Hepatocyte (in vitro differentiated cells): ENCODE measurements at places on chromosomes 4 and X. TPM values are rescaled to one million over a fixed set of nuclear protein-coding genes. Genes with fewer than 3 reads are reported as not detected.

GRCh38 chr4:152176627-152177214, 359.2 kb downstream of the FBXW7 start:
- no peak for DNase-seq

DNA sequence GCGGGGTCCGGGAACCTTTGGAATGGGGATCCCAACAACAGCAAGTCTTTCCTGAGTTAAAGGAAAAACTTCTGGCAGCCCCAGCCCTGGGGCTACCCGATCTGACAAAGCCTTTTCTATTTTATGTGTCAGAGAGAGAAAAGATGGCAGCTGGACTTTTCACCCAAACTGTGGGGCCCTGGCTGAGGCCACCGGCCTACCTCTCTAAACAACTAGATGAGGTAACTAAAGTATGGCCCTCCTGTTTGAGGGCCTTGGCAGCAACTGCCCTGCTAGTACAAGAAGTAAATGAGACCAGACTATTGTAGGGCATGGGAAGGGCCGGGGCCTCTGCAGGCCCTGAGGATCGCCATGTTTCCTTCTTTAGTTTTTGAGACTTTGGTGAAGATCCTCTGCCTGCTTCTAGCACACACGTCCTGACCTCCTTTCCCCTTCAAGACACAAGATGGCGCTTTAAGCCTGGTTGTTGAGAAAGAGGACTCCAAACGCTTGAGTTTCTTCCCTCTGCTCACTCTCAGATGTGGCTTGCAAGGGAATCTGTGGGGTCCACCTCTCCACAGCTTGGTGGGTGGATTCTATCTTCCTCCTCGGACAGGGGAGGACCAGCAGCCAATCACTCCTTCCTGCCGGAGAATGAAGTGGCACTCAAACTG, 18.5 kb upstream of the DRD5 start:
- DNase-seq, result peak; percentile 86

DNA sequence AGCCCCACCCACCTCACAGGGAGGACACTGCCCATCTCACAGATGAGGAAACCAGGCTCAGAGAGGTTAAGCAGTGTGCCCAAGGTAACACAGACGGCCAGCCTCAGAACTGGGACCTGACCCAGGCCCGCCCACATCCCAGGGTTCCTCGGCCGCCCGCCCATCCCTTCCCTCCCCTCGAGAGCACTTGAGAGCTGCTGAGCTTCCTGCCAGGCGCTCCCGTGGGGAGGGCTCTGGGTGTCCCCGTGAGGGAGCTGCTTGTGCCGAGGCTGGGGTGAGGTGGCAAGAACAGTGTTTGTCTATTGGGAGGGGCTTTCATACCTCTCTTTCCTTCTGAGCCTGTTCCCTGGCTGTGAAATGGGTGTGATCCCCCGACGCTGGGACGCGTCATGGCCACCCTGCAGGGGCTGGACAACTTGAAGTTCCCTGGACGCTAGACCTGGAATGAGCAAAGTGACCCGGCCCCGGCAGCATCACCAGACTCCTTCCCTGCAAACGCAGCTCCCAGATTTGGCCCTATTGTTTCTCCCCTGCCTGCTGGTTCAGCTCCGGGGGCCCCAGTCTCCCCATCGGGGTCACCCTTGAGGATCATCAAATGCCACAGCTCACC, 204.9 kb downstream of the AFAP1 start:
- no peak for DNase-seq

DNA sequence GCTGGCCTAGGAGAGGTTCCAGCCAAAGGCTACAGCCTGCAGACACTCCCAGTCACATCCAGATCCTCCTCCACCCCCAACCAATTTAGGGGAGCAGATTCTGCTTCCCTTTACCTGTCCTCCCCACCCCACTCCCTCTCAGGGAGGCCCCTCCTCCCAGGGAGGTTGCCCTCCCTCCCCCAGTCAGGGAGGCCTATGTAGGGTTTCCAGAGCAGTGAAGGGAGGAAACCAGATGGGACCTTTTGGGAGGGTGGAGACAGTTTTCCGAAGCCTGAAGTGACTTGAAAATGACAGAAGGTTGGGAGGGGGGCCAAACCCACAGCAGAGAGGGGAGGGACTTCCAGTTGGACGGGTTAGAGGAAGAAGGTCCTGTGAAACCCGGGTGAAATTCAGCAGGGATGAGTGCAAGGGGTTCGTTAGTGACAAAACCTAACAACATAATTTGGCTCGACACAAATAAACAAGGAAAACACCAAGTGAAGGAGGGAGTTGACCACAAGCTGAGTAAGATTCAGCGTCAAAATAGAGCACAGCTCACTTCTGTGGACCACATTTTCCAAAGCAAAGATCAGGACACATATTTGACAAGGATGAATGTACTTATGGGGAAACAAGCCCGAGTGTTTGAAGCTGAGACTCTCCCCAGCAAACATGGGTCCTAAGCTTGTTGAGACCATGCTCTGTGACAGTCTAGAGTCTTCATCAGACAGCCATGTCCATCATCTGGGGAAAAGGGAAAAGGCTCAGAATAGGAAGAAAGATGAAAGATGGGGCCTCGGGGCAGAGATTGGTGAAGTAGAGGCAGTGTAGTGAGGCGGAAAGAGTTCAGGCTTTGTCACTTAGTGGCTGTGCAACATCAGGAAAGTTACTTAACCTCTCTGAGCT, 46.4 kb downstream of the PRPS1 start:
- DNase-seq, result peak; percentile 72

DNA sequence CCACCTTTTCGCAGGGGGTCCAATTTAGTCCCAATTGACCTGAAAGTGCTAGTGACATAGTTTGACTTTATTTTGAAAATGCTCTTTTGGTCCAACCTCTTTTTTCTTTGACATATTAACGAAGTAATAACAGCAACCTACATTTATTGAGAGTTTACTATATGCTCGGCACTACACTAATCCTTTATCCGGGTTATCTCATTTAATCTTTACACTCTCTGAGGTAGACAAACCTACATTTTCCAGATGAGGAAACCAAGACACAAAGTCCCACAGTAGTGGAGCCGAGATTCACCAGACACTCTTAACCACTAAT, 307 bp upstream of the ATRX start:
- DNase-seq, result no peak

- DNase-seq, result peak; percentile 71
Measured at GRCh38 chr4:157075811-157076577, at the start of gene GLRB. Gene GLRB, plus strand, starts transcription at chr4:157076150. Its CDS starts 1,875 bp downstream, at chr4:157078025.

DNA sequence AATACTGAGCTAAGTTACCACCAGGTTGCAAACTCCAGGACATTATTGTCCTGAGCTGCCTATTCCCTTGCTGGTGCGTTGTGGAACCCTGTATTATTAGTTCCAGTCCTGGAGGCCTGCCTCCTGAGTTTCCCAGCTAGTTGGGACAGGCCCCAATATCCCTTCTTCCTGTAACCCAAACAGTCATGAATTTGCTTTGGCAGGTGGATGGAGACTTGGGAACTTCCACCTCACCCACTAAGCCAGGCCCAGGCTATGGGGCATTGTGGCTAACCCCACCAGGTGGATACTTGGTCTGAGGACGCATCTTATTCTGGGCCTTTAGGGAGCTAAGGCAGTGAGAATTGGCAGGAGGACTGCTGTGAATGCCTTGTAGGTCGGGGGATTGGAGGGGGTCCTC, 5.0 kb downstream of the RBM3 start:
- no peak for DNase-seq

DNA sequence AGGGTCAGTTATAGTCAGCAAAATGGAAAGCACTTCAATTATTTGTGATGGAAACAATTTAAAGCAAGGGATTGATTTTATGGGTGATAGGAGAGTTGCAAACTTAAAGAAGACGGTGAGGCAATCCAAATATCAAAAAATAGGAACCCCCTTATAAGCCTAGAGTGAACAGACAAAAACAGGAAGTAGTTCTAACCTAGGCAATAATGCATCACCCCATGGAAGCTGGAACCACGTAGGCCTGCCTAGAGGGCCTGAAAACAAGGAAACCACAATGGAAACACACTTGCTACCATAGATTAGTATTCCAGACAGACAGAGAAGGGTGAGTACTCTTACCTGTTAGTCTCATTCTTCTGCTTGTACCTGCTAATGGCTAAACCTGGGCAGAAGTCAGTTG, 13.5 kb upstream of the GK2 start:
- DNase-seq, result no peak

- DNase-seq, result no peak
Measured at GRCh38 chr4:1563768-1564485, 120.2 kb downstream of the FAM53A start.

DNA sequence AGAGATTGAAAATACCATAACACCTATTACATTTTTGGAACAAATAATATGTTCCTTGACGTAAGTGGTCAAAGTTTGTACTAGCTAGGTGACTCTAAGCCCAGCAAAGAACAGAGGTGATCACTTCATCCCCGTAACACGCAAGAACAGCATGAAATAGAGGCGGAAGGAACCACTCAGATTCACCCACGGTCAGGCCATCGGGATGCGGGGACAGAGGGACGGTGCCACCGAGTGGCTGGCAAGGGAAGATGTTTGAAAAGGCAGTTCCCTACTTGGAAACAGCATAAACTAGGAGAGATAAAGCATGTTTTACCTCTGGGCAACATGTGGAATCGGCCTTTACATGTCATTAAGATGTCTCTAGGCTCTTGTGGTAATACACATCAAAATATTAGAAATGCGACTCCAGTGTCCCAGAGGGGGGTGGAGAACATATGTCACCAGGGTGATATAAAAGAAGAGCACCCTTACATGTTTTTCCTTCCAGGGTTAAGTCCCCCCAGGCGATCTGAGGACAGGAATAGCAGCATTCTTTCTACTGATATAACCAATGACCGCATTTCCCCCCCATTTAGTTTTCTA, 84.0 kb downstream of the PHKA2 start:
- DNase-seq, result peak; percentile 29

GRCh38 chr4:140243278-140243753, 89.3 kb upstream of the MAML3 start:
- peak; percentile 76 for DNase-seq

DNA sequence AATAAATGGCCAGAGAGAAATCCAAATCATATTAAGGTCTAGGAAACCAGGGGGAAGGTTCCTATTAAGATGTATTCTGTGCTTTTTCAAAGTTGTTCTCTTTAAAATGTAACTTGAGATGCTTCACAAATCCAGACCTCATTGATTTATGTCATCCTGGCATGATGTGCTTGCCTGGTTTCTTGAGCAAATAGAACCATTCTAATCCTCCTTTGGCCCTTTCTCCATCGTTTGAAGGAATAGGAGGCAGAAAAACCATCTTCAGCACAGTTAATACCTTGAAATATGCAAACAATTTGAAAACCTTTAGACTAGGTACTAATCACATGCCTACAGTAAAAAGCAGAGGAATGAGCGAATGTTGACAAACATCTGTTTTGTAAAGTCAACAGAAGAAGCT, 202.2 kb upstream of the CXorf66 start:
- no peak for DNase-seq

GRCh38 chrX:23727206-23727605, 15.9 kb downstream of the ACOT9 start:
- DNase-seq, result no peak

DNA sequence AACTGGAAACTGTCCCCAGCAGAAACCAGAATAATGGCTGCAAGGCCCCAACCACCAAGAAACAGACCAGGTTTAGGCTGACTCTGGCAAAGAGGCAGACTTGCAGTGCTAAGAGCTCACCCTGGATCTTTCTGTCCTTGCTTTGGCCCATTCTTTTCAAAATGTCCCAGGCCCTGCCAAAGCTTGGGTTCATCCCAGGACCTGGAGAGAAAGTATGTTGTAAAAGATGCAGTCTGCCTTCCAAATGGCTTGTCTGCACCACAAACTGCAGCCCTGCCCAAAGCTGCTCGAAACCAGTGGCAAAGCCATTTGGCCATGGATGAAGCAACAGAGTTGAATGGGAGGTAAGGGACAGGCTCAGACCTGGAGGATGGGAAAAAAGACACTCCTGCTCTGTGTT, 38.0 kb upstream of the LNX1 start:
- no peak for DNase-seq

DNA sequence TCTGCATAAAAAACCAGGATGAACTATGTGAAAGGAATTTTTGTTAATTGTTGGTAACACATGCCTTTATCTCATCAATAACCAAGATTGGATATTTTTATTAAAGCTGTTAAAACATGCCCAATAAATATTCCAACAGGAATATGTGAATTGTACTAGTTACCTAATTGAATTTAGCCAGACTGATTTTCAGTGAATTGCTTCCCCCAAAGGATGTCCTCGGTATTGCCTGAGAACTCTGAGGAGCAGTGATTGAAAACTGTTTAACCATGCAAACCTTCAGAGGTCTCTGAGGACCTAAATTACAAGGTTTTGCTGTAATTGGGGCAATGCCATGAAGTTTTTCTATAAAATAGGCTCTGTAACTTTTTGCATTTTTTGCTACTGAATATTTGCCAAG, 66.6 kb downstream of the BLTP1 start:
- peak; percentile 4 for DNase-seq

- no peak for DNase-seq
Measured at GRCh38 chr4:134189949-134190348, 11.6 kb downstream of the PABPC4L start.

DNA sequence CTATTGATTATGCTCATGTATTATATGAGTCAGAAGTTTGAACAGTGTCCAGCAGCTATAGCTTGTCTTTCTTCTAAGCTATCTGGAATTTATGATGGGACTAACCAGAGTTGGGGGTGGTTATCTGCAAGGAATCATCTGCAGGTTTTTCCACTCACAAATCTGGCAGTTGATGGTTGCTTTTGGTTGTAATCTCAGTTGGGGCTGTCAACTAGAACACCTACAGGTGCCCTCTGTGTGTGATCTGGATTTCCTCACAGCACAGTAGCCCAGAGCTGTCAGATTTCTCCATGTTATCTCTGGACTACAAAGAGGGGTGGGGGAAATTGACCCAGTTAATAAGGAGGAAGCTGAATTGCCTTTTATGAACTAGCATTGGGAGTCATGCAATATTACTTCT, 51.4 kb upstream of the MAP9 start:
- no peak for DNase-seq

GRCh38 chr4:97016186-97016907, 1126.9 kb downstream of the STPG2 start:
- no peak for DNase-seq

DNA sequence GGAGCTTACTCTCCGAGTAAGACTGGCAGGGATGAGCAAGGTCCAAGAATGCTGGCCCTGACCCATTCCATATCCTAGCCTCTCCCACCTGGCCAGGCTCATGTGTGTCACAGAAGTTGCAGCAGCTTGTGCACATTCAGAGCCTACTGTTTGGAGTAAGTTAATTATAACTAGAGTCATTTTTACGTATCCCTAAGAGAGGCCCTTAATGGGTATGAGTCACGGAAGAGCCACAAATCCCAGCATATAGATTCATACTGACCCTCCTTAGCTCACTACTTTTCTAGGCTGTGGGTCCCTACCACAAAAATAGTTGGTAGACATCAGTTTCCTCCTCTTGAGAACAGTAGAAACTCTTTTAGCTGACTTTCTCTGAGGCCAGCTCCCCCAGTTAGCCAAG, 118.3 kb upstream of the FRG1 start:
- no peak for DNase-seq

Gene CYBB
- total RNA-seq, result 2.5 and 5.1 TPM in 2 replicates

Gene BMPR1B
- 3.3 TPM in 2 replicates for total RNA-seq

Gene METAP1
- 49.6 and 50.8 TPM in 2 replicates for total RNA-seq

Gene FOXP3
- 0.03 TPM in 1 of 2 replicates, not detected in the other for total RNA-seq

Gene APLN
- 0.16 and 0.30 TPM in 2 replicates for total RNA-seq

Gene HPSE
- total RNA-seq, result 1.7 and 3.7 TPM in 2 replicates

Gene MAGEB17
- 0.20 TPM in 1 of 2 replicates, not detected in the other for total RNA-seq

Gene PRR32
- not detected in 2 replicates for total RNA-seq

Gene SORCS2
- total RNA-seq, result 1.6 and 2.4 TPM in 2 replicates

Gene CSAG2
- not detected in 2 replicates for total RNA-seq

Gene BTK
- total RNA-seq, result 0.70 and 0.96 TPM in 2 replicates

Gene STPG2
- total RNA-seq, result 0.17 and 0.24 TPM in 2 replicates
